ENCODE measurements at places on chromosomes 1 and 21.

- no peak for DNase-seq
These were observed 91.6 kb upstream of the CLDN14 start for GRCh38 chr21:36571556-36571955.

- DNase-seq, result no peak
These were observed 12.2 kb downstream of the ARID4B start for GRCh38 chr1:235315735-235316134.

DNA sequence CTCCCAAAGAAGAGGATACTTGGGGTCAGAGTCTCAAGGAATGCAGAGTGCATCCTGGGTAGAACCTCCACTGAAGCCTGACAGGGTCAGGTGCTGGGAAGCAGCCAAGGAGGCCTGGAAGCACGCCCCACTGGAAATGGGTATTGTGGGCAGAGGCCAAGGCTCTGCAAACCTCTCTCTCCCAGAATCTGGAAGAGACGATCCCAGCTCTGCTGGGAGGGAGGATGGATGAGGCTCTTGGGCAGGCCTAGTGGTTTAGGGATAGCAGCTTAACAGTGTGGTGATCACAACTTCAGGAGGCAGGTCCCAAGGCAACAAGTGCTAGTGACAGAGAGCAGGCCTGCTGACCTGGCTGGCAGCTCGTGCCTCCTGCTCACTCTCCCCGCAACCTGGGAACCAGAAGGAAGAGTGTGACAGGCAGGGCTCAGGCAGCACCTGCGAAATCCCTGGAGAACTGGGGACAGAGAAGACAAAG lies 641.0 kb downstream of the PLPP3 start:
- no peak for DNase-seq

- DNase-seq, result no peak
These were observed 184.9 kb downstream of the SLC35F3 start for GRCh38 chr1:234089396-234089795.

GRCh38 chr1:15090373-15090772 lies 63.2 kb upstream of the TMEM51 start:
- DNase-seq, result peak; percentile 85

- no peak for DNase-seq
These were observed 11.3 kb downstream of the NCSTN start for GRCh38 chr1:160354388-160354985.

GRCh38 chr1:226381226-226381998 lies 26.5 kb downstream of the PARP1 start:
- DNase-seq, result no peak

- peak; percentile 75 for DNase-seq
These were observed 23.2 kb upstream of the LSM10 start for GRCh38 chr1:36420836-36421317.

DNA sequence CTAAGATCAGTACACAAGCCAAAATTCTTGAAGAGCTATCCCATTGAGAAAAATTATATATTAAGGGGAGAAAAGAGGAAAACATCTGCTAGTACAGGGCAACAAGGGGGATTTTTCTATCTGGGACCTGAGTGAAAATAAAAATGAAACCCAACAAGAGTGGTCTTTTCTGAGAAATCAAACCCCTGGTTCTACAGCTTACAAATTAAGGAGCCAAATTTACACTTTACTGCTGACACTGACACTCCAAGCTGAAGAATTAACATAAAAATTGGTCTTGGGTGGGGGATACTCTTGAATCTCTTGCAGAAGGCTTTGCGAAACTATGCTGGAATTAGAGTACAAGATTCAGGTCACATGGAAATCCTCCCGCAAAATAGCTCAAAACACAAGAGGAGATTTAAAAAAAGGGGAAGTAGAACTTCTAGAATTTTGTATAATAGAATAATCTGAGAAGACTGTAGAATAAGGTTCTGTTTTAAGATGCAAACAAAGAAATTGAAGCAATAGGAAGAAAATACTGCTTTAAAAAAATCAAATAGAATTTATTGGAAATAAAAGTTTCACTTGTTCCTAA lies 32.1 kb upstream of the HSPA13 start:
- no peak for DNase-seq

GRCh38 chr21:25539606-25540005 lies 67.7 kb downstream of the MRPL39 start:
- DNase-seq, result no peak

DNA sequence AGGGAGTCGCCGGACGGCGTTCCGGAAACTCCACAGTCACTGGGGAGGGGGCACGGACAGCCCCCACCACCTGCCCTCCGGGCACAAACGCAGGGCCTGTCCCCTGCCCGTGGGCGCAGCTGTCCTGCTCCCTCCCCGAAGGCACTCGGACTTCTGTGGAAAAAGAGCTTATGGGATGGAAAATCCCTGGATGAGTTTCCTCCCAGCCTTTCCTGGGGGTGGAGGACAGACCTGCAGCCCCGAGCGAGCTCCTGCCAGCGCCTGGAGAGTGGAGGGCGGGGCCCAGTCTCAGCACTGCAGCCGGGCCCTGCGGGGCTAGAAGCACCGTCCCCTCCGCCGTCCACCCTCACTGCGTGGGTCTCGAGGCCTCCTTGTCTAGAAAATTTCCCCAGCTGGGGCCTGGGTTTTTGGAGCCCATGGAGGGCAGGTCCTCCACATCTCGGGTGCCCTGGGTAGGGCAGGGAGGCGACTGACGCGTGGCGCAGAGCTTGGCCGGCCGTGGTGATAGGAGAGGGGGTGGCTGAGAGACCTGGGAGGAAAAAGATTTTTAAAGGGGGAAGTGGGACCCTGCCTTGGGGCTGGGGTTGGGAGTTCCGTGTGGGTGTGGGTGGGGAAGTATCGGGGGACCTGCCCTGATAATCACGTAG lies 6.4 kb upstream of the COL6A1 start:
- DNase-seq, result no peak

DNA sequence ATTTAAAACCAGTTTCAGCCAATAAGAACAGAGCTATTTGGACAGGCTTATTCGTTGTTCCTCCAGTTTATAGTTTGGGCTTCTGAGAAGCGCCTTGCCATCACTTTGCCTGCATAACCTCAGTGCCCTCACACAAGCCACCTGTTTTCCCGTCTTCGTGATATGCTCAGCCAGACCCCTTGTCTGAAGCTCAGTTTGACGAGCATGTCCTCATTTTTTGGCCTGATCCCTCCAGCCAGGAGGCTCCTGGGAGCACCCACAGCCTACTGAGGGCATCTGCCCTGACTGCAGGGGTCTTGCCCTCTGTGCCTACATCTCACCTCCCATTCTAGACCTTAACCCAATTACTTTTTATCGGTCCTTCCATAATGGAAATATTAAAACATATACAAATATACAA lies 95.3 kb downstream of the ADARB1 start:
- DNase-seq, result no peak

- peak; percentile 38 for DNase-seq
These were observed at the start of gene DDR2 for GRCh38 chr1:162632217-162632666. Gene DDR2, plus strand, starts transcription at chr1:162632464. Its CDS starts 86,600 bp downstream, at chr1:162719064.

DNA sequence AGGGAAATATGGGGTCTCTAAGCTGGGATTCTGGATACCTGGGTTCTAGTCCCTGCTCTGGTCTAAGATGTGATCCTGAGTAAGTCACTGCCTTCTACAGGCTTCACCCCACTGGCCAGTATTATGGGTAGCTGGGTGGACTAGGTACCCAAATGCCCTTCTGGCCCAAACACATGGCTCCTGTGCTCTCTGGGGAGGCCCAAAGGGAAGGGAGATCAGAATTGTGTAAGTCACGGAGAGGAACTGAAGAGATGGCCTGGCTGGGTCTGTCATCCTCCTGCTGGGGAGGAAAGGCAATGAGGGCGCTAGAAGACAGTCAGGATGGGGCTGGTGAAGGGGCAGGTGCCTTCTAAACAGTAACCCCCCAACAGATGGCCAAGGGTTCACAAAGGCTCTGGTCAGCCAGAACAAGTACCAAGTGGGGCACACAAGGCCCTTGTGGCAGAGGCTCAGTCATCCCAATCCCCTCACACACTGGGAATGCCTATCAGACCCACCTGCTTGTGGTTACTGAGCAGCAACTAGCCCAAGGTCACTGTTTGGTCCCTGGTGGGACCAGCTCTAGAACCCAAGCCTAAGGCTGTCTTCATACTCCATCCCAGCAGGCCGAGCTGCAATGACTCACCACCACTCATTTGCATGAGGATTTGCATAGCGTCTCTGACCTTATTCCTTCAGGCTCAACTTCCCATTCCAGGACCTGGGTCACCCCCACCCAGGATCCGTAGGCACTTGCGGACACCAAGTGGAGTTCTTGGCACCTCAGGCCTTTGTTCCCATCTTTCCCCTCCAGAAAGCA lies 9.2 kb downstream of the MEF2D start:
- DNase-seq, result no peak

GRCh38 chr1:15153842-15154479 lies 414 bp downstream of the TMEM51 start:
- DNase-seq, result peak; percentile 82

DNA sequence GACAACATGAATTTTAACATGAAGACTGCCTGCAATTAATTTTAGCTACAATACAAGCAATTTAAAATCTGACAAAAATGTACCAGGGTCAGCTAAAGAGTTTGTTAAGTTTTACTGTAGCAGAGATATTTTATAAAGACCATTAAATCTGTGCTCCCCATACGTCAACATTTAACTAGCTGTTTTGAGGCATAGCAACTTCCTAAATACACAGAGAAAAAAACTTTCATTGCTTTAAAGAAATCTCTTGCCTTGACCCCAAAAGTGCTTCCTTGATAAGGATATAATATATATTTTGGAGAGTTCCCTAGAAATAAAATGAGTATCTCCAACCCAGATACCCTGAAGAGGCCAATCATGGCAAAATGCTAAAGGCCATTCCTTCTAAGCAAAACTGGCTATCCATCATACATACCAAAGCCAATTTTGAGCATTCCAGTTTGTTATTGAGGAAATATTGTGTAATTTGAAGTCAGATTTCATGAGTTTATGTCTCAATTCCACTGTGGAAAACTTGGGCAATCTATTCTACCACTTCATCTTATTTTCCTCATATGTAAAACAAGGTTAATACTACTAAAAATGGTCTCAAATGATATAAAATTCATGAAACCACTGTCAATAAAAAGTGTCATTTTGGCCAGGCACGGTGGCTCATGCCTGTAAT lies 19.1 kb downstream of the ASPM start:
- no peak for DNase-seq

DNA sequence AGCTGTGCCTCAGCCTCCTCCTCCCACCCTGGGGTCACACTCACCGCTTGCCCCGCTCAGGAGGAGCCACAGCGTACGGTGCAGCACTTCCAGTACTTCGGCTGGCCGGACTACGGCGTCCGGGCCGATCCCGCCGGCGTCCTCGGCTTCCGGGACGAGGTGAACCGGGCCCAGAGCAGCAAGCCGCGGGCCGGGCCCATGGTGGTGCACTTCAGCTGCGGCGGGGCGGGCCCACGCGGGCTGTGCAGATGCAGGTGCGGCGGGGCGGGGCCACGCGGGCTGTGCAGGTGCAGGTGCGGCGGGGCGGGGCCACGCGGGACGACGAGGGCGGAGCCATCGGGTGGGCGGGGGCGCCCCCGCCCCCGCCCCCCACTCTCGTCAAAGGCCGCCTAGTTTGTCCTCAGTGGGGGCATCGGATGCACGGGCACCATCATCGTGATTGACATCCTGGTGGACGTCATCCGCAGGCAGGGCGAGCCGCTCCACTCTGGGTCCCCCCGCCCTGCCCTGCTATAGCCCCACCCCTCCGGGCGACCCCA lies 5.5 kb downstream of the RNF223 start:
- DNase-seq, result peak; percentile 77

- no peak for DNase-seq
These were observed 14.9 kb downstream of the ODF2L start for GRCh38 chr1:86381223-86381622.

- no peak for DNase-seq
These were observed 21.4 kb downstream of the PEA15 start for GRCh38 chr1:160226623-160227022.

DNA sequence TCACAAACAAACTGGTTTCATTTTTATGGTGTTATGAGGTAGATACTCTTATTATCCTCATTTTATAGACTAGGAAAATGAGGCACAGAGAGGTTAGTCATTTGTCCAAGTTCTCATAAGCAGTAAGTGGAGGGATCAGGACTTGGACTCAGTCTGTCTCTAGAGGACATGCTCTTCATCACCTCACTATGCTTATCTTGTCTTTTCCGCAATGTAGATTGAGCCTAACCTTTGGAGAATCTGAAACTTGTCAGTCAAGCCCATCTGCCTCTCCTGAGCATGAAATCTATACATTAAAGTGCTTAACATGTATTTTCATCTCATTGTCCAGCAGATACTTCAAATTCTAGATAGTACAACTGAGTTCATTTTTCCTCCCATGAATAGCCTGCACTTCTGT lies 11.8 kb upstream of the CDC14A start:
- no peak for DNase-seq

- DNase-seq, result no peak
These were observed 21.2 kb upstream of the ELK4 start for GRCh38 chr1:205652984-205653383.

DNA sequence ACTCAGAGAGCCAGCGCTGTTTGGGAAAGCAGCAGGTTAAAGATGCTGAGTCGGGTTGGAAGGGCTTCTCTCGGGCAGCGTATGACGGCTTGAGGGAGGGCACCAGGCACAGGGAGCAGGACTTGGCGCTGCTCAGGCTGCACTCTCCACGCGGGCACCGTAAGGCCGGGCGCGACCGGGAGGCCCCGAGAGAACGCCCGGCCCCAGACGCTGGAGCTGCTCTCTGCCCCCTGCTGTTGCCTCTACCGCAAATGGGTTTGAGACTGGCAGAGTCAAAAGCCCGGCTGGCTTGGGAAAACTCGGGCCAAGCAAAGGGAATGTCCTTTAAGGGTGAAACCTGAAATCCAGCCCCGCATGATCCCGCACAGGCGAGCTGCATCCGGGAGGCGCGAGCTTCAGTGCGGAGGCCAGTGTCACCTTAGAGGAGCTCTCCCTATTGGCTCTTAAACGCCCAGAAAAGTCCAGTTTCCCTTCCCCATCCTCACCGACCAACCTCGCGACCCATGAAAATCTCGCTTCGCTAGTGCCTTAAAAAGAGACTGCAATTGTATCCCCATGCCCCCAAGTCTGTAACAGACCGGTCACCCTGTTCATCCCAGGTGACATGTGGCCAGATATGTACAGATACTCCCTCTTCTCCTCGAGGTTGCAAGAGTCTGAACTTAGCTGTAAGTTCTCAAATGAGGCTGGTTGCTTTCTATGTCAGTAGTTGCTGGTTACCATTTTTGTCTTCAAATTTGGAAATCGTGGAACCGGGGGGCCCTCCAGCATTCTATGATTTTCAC lies 1.1 kb downstream of the PRRX1 start:
- no peak for DNase-seq

DNA sequence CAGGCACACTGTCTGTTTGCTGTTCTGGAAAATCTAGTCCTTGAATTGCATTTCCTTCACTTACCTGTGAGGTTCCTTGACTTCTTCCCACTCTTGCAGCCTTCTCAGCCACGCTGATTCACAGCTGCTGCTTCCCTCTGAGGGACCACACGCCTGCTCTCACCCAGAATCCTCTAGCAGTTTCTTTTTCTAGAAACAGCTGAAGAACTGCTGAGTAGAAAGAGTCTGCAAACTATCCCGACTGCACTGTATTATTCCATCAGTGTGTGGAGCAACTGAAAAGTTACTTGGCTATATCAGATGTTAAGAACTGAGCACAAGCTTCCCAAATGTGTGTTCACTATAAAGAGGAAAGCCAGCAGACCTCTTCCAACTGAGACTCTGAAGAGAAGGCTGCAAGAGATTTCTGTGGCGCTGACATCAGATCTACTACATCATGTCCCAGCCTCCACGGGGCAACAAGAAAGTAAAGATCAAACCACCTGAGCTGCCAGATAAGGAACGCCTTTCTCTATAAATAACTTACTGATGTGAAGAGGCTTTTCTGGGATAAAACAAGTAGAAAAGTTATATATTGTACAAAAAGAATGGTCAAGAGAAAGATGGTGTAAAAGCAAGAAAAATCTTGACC lies 226.6 kb downstream of the RERE start:
- no peak for DNase-seq

GRCh38 chr1:88985032-88985431 lies 7.4 kb downstream of the KYAT3 start:
- peak; percentile 26 for DNase-seq

All from left colon (tissue), 2 donors.